Pulmonary artery endothelial cell (primary cell): ENCODE measurements at places on chromosomes 3 and 15. TPM values are rescaled to one million over a fixed set of nuclear protein-coding genes. Genes with fewer than 3 reads are reported as not detected.

Gene PP2D1
- not detected in 2 replicates for total RNA-seq

Gene SLC38A3
- 0.07 TPM in 1 of 2 replicates, not detected in the other for total RNA-seq

Gene GOLGA8O
- 0.20 and 0.53 TPM in 2 replicates for total RNA-seq

Gene ZPLD1
- 0.04 and 0.07 TPM in 2 replicates for total RNA-seq

Gene SNTN
- total RNA-seq, result not detected in 2 replicates

Gene SAMMSON
- not detected in 2 replicates for total RNA-seq

Gene PLA2G4B
- 0.26 and 0.85 TPM in 2 replicates for total RNA-seq

Gene CLEC3B
- total RNA-seq, result 0.11 and 0.26 TPM in 2 replicates

Gene OR5K2
- total RNA-seq, result not detected in 2 replicates

Gene DAZL
- total RNA-seq, result not detected in 2 replicates

Gene UBAP1L
- total RNA-seq, result 0.40 and 1.1 TPM in 2 replicates

Gene KIF15
- 11.5 and 19.8 TPM in 2 replicates for total RNA-seq

Gene XCR1
- total RNA-seq, result not detected in 2 replicates

Gene RYR3
- under 0.01 TPM in 2 replicates for total RNA-seq

Gene NUP210
- 0.11 and 1.1 TPM in 2 replicates for total RNA-seq

Gene GOLGA8G
- not detected in 2 replicates for total RNA-seq

Gene SPRED1
- total RNA-seq, result 21.4 and 27.8 TPM in 2 replicates

Gene ADCY5
- 0.07 and 0.28 TPM in 2 replicates for total RNA-seq

Gene GALNT15
- total RNA-seq, result 18.8 and 97.1 TPM in 2 replicates

Gene TM4SF18
- 81.6 and 267 TPM in 2 replicates for total RNA-seq

Gene CCRL2
- total RNA-seq, result 5.0 and 6.4 TPM in 2 replicates

Gene ZNF620
- total RNA-seq, result 4.4 and 6.6 TPM in 2 replicates

Gene GHSR
- total RNA-seq, result not detected in 2 replicates

Gene HRG
- not detected in 2 replicates for total RNA-seq

Gene VGLL3
- 0.13 and 5.0 TPM in 2 replicates for total RNA-seq

Gene AHSG
- total RNA-seq, result not detected in 2 replicates

Gene NTRK3
- total RNA-seq, result not detected in 2 replicates
